ENCODE measurements at places on chromosomes 3 and 15.

GRCh38 chr3:109784852-109785631 lies 447.7 kb upstream of the DPPA4 start:
- no peak for DNase-seq

GRCh38 chr3:129605203-129605921 lies 1.1 kb downstream of the PLXND1 start:
- DNase-seq, result peak; percentile 46

DNA sequence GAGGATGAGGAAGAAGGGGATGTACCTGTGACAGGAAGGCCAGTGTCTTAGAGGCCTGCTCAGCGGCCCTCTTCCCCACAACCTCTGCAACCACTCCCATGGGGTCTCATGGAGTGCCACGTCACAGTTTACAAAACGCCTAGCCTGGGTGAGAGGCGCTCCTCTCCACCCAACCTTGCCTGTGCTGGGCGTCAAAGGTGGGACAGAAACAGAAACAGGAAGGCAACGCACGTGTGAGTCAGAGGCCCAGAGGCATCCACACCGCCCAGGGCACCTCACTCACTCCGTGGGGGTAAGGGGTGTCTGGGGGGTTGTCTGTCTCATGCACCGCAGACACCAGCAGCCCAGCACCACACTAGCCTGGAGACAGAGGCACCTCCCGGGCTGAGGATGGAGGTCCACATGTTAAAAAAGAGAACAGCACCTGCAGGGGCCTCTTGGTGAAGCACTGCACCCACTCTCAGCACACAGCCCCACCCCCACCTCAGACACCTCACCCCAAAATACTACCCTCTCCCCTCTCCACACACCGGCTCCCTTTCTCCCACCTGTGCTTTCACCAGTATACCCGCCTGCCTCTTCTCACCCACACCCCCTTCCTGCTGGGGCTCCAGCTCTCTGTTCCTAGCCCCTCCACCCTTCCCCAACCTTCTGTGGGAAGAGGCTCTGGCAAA lies 4.7 kb upstream of the CALML4 start:
- DNase-seq, result no peak

GRCh38 chr3:26422415-26422814 lies 200.2 kb upstream of the LRRC3B start:
- DNase-seq, result no peak

GRCh38 chr15:49412797-49413196 lies 10.2 kb upstream of the FGF7 start:
- no peak for DNase-seq

DNA sequence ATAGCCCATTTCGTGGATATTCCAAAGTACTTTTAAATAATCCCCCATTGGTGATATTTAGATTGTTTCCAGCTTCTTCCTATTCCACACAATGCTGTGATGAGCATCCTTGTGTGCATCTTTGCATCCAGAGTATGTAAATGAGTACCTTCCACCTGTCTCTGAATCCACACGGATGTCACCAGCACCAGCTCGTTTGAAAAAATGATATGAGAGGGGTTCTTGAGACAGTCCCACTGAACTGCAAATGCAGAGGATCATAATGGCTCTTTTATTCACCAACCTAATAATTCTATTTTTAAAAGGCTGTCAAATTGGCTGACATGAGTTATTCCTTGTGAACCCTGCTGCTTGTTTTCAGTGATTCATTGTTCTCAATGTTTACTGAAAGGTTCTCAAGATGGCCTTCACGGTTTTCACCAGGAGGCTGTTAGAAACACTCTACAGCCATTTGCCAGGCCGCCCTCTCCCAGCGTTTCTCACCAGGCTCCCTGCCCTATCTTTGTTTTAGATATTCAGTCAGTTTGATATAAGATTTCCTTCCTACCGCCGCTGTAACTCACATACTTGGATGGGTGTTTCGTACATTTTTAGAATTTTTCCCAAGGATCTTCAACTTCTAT lies 96.7 kb upstream of the PTPRG start:
- no peak for DNase-seq

DNA sequence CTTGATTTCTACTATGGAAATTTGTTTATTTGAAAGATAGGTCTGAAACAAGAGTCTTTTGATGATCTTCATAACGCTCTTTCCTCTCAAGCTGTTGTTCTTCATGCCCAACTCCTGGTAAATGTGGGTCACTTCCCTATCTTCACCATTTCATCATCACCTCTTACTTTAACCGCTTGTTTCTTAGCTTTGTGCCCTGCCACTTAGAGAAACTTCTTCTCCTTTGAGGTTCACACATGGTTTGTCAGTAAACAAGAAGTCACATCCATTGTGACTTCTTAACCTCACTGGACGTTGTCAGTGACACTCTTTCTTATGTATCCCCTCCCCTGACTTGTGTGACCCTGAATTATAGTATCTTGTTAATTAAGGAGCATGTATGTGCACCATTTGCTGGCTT lies 16.9 kb upstream of the P2RY13 start:
- DNase-seq, result no peak

GRCh38 chr15:29668120-29668602 lies 154.1 kb downstream of the TJP1 start:
- DNase-seq, result no peak

GRCh38 chr3:13116426-13116825 lies 43.2 kb upstream of the IQSEC1 start:
- DNase-seq, result no peak

GRCh38 chr3:53845881-53846133 lies 412 bp downstream of the CHDH start:
- no peak for DNase-seq

GRCh38 chr15:23073890-23074646 lies 34.7 kb upstream of the TUBGCP5 start:
- no peak for DNase-seq

GRCh38 chr3:9439331-9439730 lies 41.9 kb downstream of the SETD5 start:
- no peak for DNase-seq

DNA sequence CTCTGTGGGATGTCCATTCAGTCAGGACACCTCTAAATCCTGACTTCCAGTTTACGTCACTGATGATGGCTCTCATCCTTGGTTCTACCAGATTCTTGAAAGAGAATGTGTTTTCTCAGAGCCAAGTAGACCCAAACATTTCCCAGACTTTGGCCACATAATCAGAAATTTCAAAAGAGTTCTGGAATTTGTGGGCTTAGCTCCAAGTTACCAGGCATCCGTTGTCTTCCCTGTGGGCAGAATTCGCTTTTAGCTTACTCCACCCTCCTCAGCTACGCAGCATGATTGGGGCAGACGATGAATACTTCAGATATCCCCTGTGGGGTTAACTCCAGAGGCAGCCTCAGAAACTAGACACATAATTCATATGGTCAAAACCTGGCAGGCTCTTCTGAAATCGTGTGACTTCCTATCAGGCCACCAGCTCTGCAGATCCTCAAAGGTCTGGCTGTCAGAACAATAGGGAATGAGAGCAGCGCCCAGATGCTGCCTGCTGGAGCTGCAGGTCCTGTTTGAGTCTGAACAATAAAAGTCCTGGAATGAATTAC lies 30.6 kb downstream of the CRTC3 start:
- DNase-seq, result no peak

- DNase-seq, result no peak
Measured at GRCh38 chr15:56342653-56343052, 22.6 kb upstream of the TEX9 start.

- no peak for DNase-seq
Measured at GRCh38 chr3:155411500-155412223, 118.2 kb upstream of the STRIT1 start.

DNA sequence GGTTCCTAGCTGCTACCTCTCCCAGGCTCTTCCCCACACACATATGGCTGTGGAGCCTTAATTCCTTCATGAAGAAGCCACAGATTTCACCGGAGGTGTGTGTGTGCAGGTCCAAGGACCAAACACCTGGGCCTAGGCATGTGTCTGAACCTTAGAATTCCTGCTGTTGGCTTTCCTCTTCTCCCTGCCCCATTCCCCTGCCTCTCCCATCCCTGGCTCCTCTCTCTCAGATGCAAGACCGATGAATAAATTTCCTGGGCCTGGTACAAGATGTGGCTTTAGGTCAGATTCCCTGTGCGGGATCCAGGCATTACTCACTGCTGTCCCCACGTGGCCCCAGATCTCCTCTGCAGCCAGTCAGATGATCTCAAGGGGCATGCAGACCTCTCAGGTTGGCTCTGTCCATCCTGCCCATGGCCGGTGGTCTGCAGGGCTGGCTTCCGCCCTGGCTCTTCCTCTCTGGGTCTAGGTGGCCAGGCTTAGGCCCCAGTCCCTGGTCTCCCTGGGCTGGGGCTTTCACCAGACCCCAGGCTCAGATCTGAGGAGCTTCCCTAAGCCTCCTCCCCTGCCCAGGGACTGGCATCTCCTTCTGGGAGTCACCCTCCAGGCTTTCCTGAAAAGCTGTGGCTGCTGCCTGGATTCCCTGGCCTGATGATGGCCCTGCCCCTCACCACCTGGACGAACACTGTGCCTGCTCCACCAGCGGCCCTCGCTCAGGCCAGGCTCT lies 20.5 kb downstream of the CCR9 start:
- no peak for DNase-seq

DNA sequence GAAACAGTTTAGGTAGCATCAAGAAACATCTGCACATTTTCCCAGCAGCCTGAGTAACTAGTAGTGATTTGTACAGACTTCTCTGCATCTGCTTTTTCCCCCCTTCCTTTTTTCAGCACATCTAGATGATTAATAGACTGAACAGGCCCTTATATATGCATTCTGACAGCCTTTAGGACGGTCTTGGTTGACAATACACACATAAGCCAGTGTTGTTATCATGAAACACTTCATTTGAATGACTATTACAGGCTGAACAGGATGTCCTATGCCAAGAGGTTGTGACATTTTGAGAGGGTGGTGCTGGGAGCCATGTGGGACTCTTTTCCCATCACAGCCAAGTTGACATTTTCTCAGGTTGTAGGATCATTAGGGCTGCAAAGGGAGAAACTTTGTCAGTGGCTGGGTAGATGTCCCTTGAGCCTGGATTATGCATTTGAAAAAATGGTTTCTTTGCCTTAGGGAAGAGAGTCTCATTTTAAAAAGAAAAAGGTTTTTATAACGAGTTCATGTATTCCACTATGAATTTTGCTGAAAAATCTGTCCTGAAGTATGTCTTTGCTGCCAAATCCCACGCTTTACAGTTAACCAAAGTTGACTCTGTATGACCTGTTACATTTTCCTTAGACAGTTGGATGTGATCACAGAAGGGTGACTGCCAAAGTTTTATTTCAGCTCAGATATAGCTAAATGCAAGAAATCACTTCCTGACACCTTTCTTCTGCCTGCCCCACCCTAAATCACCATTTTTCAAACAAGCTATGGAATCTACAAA lies 73.7 kb downstream of the FILIP1L start:
- no peak for DNase-seq

DNA sequence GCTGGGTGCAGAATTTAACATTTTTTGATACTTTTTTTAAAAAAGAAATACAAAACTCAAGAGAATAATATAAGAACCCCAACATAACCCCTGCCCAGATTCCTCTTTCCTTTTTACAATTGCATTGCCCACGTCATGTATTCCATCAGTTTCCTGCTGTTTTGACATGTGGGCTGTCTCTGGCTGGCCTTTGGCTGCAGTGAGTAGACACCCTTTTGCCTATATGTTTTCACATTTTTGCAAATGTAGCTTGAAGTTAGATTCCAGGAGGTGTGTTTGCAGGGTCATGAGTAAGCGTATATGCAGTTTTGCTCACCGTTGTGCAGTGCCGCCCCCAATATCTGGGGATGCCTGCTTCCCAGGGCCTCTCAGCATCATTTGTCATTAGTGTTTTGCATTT lies 28.0 kb upstream of the ATP10A start:
- DNase-seq, result no peak

GRCh38 chr3:52153389-52154096 lies 680 bp downstream of the POC1A start:
- no peak for DNase-seq

GRCh38 chr15:61092361-61093157 lies 136.5 kb downstream of the RORA start:
- no peak for DNase-seq

- DNase-seq, result peak; percentile 34
Measured at GRCh38 chr15:66673410-66674322, 28.4 kb upstream of the SMAD6 start.

- DNase-seq, result no peak
Measured at GRCh38 chr3:65377637-65378036, 661.1 kb downstream of the MAGI1 start.

DNA sequence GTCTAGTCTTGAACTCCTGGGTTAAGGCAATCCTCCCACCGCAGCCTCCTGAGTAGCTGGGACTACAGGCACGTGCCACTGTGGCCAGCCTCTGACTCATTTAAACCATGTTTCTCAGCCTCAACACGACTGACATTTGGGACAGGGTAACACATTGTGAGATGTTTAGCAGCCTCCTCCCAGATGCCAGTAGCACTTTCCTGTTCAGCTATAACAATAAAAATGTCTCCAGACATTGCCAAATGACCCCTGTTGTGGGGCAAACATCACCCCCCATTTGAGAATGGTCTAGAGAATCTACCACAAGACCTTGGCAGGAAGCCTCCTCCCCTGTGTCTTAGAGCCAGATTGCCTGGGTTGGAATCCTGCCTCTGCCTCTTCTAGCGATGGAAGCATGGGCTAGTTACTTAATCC lies 8.4 kb downstream of the TMEM40 start:
- no peak for DNase-seq

- DNase-seq, result no peak
Measured at GRCh38 chr3:104132566-104133403, 1233.9 kb upstream of the ALCAM start.

DNA sequence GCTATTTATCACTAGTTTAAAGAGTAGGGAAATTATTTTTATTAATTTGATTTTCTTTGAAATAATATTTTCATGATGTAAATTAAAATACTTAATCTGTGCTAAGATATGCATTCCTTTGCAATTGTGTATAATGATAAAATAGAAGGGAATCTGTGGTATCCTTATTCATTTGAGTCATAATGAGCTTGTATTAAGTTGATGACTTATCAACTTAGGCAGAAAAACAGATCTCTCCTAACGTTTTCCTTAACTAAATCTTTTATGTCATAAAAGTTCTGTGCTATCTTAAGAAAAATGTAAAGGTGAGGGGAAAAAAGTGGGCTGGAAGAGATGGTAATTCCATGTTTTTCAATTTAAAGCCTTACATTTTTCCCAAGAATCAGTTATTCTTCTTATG lies 1.9 kb downstream of the FGF7 start:
- no peak for DNase-seq

DNA sequence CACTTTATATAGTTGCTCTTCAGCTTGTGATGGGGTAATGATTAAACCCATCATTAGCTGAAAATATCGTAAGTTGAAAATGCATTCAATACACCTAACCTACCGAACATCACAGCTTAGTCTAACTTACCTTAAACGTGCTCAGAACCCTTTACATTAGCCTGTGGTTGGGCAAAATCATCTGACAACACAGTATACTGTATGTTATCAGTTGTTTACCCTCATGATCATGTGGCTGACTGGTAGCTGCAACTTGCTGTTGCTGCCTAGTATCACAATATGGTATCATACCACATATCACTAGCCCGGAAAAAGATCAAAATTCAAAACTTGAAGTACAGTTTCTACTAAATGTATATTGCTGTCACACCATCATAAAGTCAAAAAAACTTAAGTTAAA lies 9.5 kb downstream of the ZNF280D start:
- DNase-seq, result no peak

GRCh38 chr3:195872800-195873199 lies 35.6 kb downstream of the TNK2 start:
- DNase-seq, result no peak

GRCh38 chr3:112640276-112640929 lies 540 bp downstream of the CCDC80 start:
- DNase-seq, result no peak
